ENCODE measurements at places on chromosomes 12 and 14. TPM values are rescaled to one million over a fixed set of nuclear protein-coding genes. Genes with fewer than 3 reads are reported as not detected.

The GALNT6 gene
- total RNA-seq, result 39.7 TPM

The SHMT2 gene
- total RNA-seq, result 297 TPM

The AMN gene
- total RNA-seq, result not detected

The MMP14 gene
- 435 TPM for total RNA-seq

The RHOJ gene
- not detected for total RNA-seq

The EEF1AKMT3 gene
- total RNA-seq, result 9.7 TPM

The CISTR gene
- not detected for total RNA-seq

The TOMM20L gene
- not detected for total RNA-seq

The HCAR3 gene
- total RNA-seq, result not detected

The GPRC5D gene
- total RNA-seq, result not detected

The RPAP3 gene
- total RNA-seq, result 13.0 TPM

The CLEC6A gene
- total RNA-seq, result not detected

The SCN8A gene
- total RNA-seq, result 4.0 TPM

The DPF3 gene
- 2.6 TPM for total RNA-seq

The GPR132 gene
- total RNA-seq, result not detected

The SDS gene
- not detected for total RNA-seq

The PRICKLE1 gene
- 17.0 TPM for total RNA-seq

The PTPN6 gene
- total RNA-seq, result not detected

The NKX2-1 gene
- not detected for total RNA-seq

The PCNX4 gene
- total RNA-seq, result 87.4 TPM

The FAM161B gene
- total RNA-seq, result 4.6 TPM

The KLC1 gene
- 179 TPM for total RNA-seq

The ADCY6 gene
- total RNA-seq, result 14.7 TPM

The SLC25A47 gene
- total RNA-seq, result not detected

The POTEG gene
- total RNA-seq, result not detected

Data from myometrial cell (primary cell).